NCI-H1436 (cell line): ENCODE measurements at places on chromosomes 16 and 17.

DNA sequence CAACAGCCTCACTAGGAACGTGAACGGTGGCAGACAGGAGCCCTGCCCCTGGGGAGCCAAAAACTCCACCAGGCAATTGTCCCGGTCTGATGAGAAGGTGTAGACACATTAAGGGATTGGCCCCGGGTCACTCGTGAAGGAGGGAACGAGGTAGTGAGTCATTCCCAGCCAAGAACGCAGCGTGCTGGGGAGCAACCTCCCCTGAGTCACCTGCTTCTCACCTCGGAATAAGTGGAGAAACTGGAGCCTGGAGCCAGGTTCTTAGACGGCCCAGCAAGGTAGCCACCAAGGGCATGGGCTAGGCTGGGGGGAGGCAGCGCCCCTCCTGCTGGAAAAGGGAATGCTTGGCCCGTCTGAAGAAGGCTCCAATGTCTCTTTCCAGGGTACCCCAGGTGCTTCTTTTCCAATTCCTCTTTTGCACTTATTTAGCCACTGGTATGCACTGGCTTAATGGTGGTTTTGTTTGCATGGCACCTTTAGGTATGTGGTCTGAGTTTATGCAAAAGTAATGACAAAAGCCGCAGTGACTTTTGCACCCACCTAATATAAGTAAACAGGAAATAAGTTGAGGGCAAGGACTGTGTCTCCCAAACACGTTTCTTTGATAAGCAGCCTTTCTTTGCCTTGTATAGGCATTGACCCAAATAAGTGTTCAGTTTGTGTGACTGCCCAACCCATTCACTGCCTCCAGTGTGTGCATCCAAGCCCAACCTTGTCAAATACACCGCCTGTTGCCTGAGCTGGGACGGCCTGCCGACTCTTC lies 1.8 kb upstream of the HELZ start:
- no peak for DNase-seq

DNA sequence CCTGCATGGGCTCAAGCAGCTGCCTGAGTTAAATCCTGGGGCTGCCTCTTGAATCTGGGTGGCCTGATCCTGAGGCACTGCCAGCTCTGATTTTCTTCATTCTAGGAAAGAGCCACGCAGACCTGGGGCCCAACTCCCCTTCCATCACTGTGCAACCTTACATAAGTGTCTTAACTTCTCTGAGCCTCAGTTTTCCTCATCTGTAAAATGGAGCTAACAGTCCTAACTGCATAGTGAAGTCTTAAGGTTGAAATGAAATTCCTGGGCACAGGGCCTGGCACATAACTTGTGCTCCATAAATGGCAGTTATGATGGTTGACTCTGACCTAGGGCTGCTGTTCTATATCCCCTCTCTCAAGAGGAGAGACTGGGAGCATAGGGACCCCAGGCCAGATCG lies 236.6 kb downstream of the GSG1L start:
- no peak for DNase-seq

DNA sequence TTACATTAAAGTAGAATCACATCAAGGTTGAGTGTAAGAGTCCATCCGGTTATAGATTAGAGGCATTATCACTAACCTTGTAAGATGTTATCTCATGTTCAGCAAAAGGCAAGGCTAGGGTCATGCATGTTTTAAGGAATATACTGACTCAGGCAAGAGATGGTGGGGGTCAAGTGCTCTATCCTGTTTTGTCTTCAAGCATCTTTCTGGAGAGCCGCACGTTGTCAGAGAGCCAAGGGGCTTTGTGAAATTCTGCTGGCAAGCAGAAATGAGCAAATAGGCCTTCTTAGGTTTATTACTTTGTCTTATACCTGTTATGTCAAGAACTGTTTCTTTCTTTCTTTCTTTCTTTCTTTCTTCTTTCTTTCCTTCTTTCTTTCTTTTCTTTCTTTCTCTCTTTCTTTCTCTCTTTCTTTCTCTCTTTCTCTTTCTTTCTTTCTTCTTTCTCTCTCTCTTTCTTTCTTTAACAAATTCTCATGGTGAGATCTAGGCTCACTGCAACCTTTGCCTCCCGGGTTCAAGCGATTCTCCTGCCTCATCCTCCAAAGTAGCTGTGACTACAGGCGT lies 47.3 kb upstream of the IL34 start:
- no peak for DNase-seq

GRCh38 chr17:7897773-7898172 lies 9.2 kb downstream of the CHD3 start:
- no peak for DNase-seq

- no peak for DNase-seq
Observed at GRCh38 chr16:11630046-11630767, 38.0 kb upstream of the SNN start.

DNA sequence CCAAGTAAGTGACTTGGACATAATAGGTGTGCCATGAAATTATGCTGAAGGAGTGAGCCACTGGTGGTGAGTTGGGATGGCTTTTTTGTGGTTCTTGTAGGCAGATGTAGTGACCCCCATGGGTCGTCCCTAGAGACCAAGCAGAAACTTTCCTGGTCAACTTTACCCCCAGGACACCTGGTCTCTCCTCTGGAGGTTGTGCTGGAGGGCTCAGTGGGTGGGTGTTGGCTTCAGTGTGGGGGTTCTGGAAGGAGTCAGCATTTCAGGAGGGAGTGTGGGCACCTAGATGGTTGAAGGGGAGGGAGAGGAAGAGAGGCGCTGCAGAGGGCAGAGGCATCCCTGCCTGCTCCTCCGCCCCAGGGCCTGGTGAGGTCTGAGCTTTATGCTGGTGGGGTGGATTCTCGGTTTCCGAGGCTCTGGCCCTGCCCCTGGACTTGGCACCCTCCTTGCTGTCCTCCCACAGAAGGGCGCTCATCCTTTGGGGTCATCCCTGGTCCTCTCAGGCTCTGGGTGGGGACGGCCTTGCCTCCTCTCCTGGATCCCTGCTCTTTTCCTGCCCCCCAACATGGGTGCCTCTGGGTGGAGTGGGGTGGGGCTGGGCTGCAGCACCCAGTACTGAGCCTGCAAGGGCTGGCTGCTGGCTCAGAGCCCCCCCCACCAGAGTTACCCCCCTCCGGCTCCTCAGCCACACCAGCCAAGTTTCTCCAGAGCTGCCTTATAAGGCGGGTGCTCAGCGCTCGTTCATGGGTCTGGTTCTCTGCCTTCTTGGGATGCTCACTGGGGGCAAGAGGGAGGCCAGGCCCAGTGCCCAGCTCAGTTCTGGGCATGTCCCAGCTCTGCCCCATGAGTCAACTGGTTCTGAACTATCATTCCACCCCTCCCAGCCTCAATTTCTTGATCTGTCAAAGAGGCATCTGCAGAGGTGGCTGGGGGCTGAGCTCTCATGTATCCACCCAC lies 266.8 kb downstream of the SEC14L1 start:
- DNase-seq: no peak

DNA sequence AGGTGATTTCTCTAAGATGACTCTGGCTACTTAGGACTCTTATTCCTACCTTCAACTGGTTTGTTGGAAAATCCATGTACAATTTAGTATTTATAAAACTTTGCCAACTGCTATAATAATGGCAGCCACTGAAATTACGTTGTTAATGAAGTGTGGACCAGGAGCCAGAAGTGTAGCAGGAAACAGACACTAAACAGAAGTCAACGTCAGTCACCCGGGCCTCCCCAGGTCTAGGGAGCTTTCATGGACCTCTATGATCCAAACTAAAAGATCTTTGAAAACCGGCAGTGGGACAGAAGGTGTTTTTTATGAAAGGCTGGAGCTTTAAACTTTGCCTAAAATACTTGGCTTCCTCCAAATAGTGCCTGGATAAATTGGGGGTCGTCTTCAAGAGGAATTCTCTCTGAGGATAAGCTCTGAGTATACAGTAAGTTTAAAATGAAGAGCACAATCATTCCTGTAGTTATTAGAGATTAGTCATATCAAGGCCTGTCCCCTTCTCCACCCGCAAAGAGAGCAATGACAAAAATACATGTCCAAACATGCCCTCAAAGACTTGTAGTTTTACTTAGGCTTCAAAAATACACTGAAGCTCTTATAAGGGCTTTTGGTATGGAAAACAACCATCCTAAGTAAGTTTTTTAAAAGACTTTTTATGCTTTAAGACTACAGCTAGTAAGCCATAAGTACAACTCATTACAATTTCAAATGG lies 34.6 kb downstream of the DCUN1D3 start:
- no peak for DNase-seq

- peak; percentile 86 for DNase-seq
Observed at GRCh38 chr16:1610071-1610898, 1.6 kb downstream of the IFT140 start.
